ENCODE measurements at places on chromosomes 1 and 21.
A peak's percentile ranks its signal among the peaks of the same experiment; 100 is the strongest.

DNA sequence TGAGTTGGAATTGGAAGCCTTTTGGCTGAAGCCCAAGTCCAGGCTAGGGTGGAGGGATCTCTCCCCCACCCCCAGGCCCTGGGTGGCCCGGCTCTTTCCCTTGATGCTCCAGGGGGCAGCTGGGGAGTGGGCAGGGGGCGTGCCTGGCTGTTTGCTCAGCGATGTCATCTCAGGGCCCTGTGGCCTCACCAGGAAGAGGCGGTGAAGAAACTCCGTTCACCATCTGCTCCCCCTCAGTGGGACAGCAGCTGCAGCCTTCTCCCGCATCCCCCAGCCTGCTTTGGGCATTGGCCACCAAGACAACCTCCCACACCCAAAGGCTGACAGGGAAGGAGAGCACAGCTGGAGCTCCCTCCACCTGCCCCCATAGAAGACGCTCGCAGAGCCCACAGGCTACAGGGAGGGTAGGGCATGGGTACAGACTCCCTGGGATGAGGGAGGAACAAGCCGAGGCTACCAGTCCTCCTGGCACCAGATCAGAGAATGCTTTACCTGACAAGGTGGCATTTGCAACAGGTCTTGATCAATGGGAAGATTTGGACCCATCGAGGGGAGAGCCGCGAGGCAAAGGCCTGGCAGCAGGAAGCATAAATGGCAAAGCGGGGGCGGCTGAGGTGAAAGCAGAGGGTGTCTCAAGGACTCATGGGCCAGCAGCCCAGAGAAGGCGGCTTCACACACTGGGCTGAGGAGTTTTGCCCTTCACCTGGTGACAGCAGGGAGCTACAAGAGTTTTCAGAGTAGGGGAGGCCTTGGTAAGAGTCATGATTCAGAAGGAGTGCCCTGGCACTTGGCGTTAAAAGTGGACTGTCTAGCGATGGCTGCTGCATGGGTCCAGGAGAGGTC, 6.5 kb upstream of the GUCA2A start:
- no peak for DNase-seq

- DNase-seq, result no peak
These were observed 85.7 kb downstream of the ITPKB start for GRCh38 chr1:226653311-226653921.

GRCh38 chr1:165875171-165875570, 47.8 kb downstream of the UCK2 start:
- DNase-seq, result peak; percentile 40

- no peak for DNase-seq
These were observed 22.2 kb upstream of the TMEM52 start for GRCh38 chr1:1941211-1941841.

DNA sequence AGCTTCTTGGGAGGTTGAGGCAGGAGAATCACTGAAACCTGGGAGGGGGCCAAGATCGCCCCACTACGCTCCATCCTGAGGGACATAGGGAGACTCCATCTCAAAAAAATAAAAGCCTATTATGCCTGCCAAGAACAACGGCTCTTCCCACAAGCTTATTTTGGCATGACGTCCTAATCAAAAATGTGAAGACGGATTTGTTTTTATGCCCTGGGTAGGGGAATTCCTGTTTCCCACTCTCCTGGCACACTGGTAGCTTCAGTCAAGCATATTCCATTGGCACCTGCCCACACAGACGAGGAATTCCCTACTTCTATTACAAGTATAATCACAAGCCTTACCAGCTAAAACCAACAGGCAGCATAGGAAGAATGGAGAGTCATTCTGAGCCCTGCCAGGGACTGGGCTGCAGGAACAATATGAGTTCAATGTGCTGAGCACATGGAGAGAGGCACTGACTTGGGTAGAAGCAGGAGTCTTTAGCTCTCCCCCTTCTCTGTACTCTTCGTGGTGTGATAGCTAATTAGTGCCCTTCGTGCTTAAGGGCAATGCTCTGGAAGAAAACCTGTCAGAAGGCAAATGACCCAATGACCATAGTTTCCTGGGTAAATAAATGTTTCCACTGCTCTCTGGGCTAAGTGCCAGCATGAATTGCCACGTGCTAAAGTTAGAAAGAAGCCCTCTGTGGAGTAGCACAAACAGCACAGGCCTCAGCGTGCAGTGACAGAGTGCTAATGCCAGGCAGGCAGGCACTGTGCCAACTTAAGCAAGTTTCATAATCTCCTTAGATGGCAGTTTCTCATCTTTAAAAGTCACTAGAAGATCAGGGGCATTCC, 16.8 kb downstream of the TNFSF4 start:
- DNase-seq, result no peak

DNA sequence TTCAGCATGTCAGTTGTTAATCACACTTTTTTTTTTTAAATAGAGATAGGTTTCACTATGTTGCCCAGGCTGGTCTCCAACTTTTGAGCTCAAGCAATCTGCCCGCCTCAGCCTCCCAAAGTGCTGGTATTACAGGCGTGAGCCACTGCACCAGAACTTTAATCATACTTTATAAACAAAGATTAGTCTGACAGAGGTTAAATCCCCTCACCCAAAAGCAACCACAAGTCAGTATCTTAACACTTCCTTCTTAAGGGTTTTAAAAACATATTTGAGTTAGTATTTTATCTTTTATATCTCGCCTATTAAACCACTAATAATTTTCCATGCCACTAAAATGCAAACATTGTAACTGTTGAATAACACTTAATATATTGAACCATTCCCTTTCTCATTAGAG, 70.2 kb downstream of the COP1 start:
- no peak for DNase-seq

GRCh38 chr1:29646161-29646775, 409.9 kb downstream of the PTPRU start:
- no peak for DNase-seq

GRCh38 chr1:17755120-17755519, at the start of gene ACTL8:
Gene ACTL8, plus strand, starts transcription at chr1:17755333. Its CDS starts 67,676 bp downstream, at chr1:17823009.
- no peak for DNase-seq

DNA sequence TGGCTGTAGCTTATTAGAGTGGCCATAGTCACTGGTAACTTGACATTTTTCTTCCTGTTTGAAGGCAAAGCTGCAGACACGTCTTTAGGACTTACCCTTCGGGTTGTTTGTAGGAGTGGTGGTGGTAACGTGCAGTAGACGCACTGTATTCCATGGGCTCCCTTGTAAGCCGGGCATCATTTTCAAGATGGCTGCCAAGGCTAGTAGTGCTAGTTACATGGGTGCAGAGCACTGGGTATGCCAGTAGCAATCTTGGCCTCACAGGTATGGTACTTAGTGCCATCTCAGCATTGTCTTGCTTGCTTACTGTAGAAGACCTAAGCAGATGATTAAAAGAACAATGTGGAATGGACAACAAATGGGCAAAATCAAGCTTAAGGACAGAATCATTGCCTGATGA, 1.9 kb downstream of the YBX1 start:
- DNase-seq, result no peak

All from GDM1 (cell line).